Activated effector memory CD4-positive, alpha-beta T cell treated with Interleukin-2 at 50 U/mL for 16 hours (primary cell): ENCODE measurements at places on chromosomes 3 and 15.

DNA sequence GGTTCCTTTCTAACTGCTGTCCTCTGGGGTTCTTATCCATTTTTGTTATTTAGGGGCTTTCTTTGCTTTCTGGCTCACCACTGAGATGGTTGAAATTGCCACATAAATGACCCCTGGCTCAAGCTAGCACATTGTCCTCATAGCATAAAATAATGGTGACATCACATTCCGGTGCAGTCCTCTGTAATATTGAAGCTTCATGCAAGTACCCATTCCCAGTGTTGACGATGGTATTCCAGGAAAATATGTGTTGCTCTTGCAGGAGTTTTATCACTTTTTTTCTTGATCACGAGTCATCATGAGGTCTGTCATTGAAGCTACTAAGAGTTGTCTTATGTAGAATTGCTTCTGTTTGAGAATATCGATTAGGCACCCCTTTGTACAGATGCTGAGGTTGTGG lies 56.1 kb downstream of the CRTC3 start:
- DNase-seq: no peak

GRCh38 chr3:9293076-9293475 lies 43.6 kb upstream of the SRGAP3 start:
- no peak for DNase-seq

- DNase-seq: no peak
Measured at GRCh38 chr3:107555359-107555758, 32.6 kb downstream of the BBX start.

DNA sequence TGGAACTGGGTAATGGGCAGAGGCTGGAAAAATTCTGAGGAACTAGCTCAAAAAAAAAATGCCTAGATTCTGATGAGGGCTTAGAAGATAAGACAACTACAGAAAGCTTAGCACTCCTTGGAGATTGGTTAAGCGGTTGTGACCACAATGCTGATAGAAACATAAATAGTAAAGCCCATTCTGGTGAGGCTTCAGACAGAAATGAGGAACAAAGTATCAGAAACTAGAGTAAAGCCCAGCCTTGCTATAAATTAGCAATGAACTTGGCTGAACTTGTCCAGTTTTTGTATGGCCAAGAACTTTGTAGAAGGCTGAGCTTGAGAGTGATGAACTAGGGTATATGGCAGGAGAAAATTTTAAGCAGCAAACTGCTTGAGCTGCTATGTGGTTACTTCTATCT lies 25.4 kb downstream of the GOLGB1 start:
- no peak for DNase-seq

DNA sequence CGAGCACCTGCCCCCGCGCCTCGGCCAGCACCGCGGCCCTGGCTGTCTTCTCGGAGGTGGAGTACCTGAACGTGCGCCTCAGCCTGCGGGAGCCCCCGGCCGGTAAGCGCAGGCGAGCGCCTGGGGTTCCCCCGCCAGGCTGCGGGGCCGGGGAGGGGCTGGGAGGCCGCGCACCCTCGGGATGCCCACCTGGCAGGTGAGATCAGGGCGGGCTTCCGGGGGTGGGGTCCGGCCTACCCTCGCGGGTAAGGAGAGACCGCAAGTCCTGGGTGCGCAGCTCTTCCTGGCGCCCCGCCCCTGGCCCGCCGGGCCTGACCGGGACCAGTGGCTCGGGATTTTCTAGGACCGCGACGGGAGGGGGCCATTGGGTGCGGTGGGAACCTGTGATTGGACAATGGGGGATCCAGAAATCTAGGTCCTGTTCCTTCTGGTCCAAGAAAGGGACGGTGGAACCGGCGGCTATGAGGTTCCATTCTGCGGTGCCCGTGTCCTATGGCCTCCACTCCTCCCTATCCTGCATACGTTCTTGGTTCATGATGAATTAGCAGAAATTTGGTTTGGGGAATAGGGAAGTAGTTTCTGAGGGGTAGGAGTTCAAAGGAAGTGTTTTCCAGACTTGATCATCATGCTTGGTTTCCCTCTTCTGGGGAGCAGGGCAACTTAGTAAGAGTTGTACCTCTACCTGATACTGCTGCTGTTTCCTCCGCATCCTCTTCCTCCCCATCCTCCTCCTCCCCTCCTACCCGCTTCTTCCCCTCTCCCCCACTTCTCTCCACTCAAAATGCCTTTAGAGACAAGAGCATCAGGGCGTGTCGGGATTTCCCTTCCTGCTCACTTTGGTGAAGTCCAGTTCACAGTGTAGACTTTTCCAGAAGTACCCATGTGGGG lies 808 bp downstream of the ARRDC4 start:
- DNase-seq: no peak

DNA sequence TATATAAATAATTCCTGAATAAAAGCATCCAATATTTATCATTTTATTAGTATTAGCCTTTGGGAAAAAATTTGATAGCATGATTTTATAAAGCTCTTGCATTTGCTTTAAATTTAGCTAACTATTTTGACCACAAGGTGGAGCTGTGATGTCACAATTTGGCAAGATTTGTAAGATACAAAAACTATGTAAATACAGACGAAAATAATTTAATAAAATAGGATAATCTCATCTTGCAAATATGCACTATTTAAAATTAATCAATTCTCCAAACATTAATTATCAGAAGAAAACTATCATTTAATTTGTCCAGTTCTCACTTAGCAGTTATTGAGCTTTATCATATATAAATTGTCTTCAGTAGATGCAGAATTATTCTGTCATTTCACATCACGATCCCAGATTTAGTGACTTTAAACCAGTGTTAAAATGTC lies 95.4 kb downstream of the PLOD2 start:
- DNase-seq: no peak

GRCh38 chr3:52405601-52406110 lies 39.2 kb downstream of the SEMA3G start:
- DNase-seq: no peak

DNA sequence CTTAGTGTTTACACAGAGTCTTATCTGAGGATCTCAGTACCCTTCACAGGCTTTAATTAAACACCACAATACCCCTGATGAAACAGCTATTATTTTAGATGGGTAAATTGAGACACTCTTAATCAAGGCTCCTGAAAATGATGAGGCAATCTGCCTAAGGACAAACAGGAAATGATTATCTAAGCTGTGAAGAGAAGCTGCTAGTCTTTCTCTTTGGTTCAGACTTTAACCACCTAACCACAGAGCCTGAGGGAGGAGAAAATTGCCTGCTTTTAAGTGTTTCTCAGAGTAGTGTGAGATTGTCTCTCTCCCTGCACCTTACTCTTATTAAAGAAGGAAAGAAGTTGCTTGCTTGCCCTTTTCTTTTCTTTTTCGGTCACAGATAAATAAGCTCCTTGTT lies 364.3 kb upstream of the ADAMTS9 start:
- no peak for DNase-seq

- no peak for DNase-seq
Measured at GRCh38 chr3:30713885-30714503, 107.6 kb downstream of the TGFBR2 start.

DNA sequence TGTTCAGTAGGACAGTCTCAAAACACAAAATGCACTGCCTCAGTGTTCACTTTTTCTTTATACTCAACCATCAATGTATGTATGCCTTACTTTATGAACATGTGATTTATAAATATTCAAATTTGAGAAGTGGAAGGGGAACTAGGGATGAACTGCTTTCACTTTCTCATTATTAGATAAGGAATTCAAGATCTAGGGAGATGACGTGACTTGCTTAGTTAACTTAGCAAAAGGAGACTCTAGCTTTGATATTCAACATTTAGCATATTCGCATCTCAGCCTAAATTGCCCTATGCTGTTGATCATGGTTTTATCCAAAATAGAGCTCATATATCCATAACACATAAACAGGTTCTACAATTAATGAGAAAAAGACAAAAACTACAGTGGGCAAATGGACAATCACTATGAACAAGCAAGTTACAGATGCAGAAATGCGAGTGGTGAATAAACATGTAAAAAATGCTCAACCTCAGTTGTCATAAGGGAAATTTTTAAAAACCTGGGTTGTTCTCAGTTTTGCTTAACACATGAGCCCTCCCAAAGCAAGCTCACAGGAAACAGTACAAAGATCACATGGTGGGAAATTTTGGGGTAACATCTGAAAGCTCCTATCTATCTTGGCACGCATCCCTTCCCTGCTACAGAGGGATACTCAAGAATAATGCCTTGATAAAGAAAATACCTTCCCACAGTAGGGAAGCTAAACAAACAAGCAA lies 269.8 kb downstream of the THRB start:
- no peak for DNase-seq

GRCh38 chr15:27017168-27017809 lies 46.3 kb downstream of the GABRG3 start:
- no peak for DNase-seq

DNA sequence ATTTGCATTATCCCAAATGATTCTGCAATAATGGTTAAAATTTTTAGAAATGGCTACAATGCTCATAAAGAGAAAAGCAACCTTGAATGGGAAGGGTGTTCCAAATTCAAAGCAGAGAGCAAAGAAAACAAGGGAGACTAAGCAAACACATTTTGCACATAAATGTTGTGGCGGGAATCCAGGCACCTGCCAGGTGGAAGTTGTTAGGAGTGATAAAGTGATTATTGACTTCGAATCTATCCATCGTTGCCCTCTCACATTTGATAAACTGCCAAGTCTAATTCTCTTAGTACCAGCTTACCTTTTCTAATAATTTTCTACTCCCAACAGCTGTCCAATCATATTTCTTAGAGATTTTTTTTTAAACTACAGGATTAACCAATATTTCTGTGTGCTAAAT lies 244.5 kb downstream of the CACNA2D3 start:
- no peak for DNase-seq

- no peak for DNase-seq
Measured at GRCh38 chr3:170638988-170639387, 53.1 kb upstream of the SLC7A14 start.

DNA sequence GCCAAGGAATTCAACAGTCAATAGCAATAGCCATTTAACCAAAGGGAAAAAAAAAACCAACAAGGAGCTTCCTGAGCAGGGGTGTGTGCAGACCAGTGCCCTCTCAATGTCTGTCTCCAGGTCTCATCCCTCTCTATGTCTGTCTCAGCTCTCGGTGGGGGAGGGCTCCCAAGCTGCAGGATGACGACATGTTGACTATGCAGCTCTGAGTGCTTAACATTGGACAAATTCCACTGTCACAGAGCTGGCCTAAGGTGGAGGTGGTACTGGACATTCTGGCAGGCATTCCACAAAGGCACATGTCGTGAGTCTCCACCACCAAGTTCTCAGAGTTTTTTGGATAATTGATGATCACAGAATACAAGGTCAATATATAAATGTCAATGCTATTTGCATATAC lies 2.0 kb upstream of the CAPN7 start:
- DNase-seq: no peak

- DNase-seq: no peak
Measured at GRCh38 chr3:144033240-144033589, 61.6 kb downstream of the DIPK2A start.

DNA sequence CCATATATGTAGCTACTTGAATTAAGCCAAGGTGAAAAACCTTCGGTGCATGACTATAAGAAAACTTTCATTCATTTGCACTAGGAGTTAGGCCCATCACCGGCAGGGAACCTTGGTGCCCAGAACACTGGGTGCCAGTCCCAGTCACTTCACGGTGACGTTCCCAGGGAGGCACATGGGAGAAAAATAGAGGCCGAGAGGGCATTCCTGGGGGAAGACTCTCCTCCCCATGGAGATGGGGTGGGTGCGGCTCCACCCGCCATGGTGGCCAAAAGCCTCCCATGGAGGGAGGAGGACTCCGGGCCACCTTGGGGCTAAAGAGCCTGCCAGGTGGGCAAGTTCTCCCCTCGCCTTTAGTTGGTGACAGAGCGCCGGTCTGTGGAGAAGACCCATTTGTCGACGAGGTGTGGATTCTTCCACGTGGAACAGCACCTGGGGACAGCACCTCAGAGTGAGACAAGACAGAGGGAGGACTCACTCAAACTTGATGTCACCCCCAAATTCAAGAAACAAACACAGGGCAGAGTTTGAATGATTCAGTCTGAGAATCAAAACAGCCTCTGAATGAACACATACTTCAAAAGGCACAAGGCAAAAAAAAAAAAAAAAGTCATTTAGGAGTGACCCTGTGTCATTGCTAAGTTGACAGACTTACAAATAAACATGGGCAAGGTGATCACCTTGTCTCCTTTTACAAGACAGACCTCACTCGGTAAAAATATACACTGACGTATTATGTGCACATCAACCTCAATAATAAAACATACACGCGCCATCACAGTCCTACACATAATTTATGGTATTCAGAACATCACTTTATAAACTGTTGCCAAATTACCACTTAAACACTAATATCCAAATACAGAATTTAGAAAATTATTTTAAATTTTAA lies 38.6 kb downstream of the ZXDC start:
- DNase-seq: no peak

DNA sequence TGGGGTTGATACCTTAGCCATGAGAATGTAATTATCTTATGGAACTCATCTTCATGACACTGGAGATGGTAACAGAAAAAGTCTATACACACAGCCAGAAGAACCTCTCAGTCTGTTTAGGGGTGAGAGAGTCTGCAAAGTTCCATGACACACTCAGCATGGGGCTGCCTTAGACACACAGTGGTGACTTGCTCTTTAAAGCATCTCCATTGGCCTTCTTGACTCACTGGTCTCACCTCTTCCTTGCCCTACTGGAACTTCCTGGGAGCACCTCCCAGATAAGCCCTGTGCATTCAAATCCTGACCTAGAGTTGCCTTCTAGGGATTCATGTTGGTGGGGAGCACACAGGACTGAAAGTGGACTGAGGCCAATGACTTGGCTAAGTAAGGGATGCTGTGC lies 9.3 kb downstream of the MAGI1 start:
- DNase-seq: no peak

- no peak for DNase-seq
Measured at GRCh38 chr3:114718071-114718897, 424.5 kb downstream of the TIGIT start.

- DNase-seq: no peak
Measured at GRCh38 chr3:25555695-25556437, 108.8 kb downstream of the TOP2B start.

- DNase-seq: no peak
Measured at GRCh38 chr15:28961391-28961790, 75.6 kb downstream of the APBA2 start.

- no peak for DNase-seq
Measured at GRCh38 chr3:105877336-105877910, 8.6 kb upstream of the CBLB start.

DNA sequence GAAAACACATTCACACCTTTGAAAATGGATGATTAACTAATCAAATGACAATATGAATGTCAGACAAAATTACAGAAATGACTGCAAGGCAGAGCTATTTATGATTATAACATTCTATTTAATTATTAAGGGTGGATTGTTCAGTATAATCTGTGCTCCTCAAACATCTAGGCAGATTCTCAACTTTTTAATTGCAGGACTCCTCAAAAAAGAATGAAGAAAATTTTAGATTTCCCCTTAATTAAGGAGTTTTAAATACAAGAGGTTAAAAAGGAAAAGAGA lies 22.6 kb upstream of the CMC1 start:
- no peak for DNase-seq

DNA sequence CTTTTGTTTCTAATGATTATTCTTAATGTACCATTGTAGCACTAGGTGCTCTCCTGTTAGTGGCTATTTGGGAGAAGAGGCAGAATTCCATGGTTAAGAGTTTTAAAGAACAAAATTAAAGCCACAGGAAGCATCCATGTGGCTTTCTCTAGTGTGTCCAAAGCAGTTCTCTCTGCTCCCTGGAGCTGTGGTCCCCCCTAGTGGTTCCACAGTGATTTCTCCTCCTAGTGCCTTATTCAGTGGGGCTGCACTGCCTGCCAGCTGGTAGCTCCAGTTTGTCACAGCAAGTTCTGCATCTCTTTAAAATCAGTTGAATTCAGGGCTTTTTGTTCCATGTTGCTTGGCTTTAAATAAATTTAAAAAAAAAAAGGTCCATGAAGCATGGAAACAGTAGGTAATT lies 39.6 kb upstream of the FAM98B start:
- no peak for DNase-seq
